ENCODE measurements at places on chromosomes 5 and 9.

DNA sequence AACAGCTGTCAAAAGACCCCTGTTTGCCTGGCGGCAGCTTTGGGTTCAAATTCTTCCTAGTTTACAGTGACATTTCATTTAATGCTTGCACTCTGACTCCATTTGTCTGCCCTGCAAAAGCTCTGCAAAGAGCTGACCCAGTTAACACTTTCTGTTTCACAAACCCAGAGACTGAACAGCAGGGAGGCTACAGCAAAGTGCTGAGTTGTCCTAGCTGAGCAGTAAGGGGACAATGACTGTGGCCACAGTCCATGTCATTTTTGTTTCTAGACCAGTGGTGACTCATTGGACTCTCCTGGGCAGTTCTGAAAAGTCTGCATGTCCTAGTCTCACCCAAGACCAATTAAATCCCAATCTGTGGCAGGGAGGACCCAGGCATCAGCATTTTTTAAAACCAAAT lies 994.8 kb upstream of the WWC1 start:
- DNase-seq = no peak

DNA sequence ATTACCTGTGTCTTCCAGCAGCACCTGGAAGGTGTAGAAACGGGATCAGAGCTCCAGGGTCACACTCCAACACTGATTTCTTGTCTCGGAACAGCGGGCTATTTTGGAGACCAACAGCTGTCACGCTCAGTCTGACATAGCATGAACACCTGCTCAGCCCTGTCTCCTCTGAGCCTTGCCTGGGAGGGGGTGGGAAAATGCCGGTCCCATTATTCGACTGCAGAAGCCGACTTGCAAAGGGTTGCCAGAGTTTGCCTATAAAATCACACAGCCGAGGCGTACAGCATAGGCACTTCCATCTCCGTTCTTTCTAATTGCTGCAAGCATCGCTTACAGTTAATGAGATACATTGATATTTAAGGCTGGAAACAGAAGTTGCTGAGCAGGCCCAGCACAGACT lies 300.8 kb upstream of the MSX2 start:
- no peak for DNase-seq

DNA sequence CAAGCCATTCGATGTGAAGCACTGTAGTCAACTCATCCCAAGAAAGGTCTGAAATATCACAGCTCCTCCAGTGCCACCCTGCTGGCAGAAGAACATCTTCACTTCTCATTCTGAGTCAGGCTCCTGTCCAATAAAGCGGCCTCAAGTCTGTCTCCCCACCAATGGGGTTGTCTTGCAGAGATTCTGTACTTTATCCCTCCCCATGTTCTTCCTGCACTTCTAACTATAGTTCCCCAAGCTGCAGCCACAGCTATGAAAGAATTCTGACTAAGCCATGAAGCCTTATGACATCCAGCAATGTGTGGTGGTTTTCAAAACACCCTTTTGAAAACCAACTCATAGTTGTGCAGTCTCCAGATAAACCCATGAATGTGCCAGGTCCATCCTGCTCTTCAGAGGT lies 6.8 kb downstream of the MACROH2A1 start:
- DNase-seq = no peak

GRCh38 chr5:110909950-110910349 lies 161.6 kb upstream of the TSLP start:
- DNase-seq = no peak

GRCh38 chr5:23343121-23343520 lies 164.3 kb upstream of the PRDM9 start:
- DNase-seq = no peak

GRCh38 chr9:87445646-87446045 lies 52.0 kb upstream of the DAPK1 start:
- DNase-seq = no peak

DNA sequence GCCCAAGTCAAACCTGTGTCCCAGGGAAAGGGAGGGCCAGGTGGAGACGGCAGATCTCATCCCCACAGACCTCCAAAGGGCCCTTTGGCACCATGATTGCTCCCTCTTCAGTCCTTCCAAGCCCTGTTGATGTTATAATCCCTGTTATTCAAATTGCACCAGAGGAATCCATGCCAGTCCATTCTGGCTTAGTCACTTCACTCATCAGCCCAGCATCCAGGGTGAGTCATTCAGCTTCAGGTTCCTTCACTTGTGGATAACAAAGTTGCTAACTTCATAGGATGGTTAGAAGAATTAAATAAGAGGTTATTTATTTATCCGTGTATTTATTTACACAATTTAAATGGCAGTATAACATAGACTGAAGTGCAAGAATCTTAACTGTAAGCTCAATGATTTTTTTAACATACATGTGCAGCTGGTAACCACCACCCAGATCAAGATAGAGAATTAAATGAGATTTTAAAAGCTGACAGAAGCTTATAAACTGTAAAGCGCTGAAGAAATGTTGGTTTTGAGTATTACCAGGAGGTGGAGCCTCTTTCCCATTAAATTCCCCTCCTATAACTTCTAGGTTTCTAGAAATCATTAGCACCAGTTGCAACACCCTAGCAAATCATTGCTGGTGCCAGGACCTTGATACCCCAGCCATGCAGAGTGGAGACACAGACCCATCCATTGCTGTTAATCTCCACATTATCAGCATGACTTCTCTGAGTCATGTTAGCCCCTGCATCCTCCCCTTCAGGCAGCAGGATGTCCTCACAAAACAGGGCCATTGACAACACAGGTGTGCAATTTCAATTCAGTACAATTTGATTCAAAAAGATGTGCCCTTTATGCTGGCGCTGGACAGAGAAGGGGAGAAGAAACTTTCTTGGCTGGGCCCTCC lies 77.4 kb downstream of the SEC61B start:
- no peak for DNase-seq

- DNase-seq = no peak
These were observed 841 bp upstream of the NINJ1 start for GRCh38 chr9:93134740-93135444.

GRCh38 chr5:94908889-94909480 lies 290.5 kb downstream of the SLF1 start:
- DNase-seq = no peak

DNA sequence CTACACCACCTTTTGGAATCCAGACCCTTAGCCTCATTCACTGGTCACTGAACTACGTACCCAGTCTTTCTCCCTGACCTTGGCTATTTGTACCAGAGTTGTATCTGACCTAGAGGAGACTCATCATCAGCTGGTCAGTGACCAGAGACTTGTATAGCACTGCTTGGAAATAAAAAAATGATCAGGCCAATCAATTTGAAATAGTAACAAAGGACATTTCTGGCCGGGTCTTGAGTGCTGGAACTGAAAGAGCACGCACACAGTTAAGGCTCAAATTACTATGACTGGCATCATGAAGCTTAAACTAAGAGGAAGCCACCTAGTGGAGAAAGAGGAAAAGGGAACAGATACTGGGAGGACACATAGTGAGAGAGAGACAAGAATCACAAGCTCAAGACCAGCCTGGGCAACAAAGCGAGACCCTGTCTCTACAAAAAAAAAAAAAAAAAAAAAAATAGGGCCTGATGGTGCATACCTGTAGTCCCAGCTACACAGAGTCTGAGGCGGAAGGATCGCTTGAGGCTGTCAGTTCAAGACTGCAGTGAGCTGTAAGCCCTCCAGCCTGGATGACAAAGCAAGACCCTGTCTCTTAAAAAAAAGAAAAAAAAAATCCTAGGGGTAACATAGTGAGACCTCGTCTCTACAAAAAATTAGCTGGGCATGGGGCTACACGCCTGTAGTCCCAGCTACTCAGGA lies 12.8 kb upstream of the SRP19 start:
- DNase-seq = peak; percentile 49

DNA sequence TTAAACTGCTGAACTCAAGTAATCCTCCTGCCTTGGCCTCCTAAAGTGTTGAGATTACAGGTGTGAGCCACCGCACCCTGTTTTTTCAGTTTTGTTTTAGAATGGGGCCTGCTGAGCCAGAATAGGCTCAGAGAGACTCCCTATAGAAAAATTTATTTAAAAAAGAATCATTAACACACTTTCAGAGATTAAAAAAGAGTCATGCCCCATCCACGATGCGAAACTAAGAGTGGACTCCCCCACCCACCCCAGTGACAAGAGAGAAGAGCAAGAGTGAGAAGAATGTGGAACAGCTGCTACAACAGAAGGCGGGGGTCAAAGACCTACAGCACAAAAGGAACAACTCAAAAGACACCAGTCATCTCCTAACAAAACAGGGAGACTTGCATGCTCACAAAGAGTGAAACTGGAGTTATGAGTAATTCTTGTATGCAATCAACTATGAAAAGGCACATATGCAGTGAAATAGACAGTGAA lies 47.2 kb downstream of the GLDC start:
- no peak for DNase-seq

- no peak for DNase-seq
These were observed 50.4 kb downstream of the NXNL2 start for GRCh38 chr9:88585426-88585825.

GRCh38 chr5:9885164-9885563 lies 255.0 kb upstream of the TAS2R1 start:
- no peak for DNase-seq

- no peak for DNase-seq
These were observed 10.6 kb downstream of the LAMC3 start for GRCh38 chr9:131019388-131020239.

GRCh38 chr5:133371371-133372155 lies 240.8 kb downstream of the FSTL4 start:
- no peak for DNase-seq

DNA sequence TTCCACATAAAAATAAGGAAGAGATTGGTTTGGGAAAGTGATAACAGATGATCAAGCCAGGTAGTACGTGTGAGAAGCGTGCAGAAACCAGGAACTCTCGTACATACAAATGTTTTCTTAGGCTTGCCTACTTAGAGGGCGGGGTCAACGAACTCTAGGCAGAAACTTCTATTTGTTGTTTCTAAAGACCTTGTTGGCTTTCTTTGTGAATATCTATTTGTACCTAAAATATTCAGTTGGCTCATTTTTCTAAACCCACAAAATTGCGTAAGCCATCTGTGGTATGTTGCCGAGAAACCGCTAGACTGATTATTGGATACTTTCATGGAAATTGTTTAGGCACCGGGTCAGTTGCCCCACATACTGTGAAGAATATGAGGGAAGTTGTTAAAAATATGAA lies 458.5 kb downstream of the MAT2B start:
- DNase-seq = no peak

- no peak for DNase-seq
These were observed 20.9 kb upstream of the ASPN start for GRCh38 chr9:92503156-92503555.

- no peak for DNase-seq
These were observed 1457.5 kb upstream of the CDH9 start for GRCh38 chr5:28495876-28496275.

GRCh38 chr5:67506241-67506640 lies 309.6 kb upstream of the CD180 start:
- DNase-seq = no peak

- no peak for DNase-seq
These were observed 167.1 kb upstream of the MVB12B start for GRCh38 chr9:126159430-126160060.

DNA sequence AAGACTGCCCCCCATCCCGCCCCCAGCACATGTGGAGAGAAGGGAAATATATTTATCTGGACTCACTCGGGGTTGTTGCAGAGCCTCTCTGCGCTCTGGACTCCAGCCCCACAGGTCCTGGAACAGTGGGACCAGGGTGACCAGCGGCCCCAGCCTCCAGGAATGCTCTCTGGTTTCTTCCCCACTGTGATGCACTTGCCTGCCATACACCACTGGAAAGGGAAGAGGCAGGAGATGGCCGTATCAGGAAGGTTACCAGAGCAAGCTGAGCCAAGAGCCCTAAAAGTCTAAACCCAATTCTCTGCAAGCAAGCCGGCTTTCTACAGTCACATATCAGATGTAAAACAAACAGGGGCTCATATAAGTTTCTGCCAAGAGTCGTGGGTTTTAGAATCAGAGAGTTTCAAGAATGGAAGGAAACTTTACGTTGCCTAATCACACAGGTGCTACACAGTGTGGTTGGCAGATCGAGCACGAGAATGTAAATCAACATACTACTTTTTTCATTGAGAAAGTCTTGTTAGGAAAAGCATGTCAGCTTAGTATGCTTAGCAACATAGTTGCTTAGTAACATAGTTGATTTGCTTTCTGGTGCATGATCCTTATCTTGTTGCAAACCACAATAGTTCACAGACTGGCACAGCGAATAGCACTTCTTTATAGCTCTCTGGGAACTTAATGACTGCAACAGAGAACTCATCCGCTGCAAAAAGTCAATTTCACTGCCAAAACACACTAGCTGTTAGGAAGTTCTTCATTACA lies 201.2 kb downstream of the TARS1 start:
- DNase-seq = no peak

GRCh38 chr9:90044710-90045151 lies 439.9 kb downstream of the GADD45G start:
- DNase-seq = no peak

DNA sequence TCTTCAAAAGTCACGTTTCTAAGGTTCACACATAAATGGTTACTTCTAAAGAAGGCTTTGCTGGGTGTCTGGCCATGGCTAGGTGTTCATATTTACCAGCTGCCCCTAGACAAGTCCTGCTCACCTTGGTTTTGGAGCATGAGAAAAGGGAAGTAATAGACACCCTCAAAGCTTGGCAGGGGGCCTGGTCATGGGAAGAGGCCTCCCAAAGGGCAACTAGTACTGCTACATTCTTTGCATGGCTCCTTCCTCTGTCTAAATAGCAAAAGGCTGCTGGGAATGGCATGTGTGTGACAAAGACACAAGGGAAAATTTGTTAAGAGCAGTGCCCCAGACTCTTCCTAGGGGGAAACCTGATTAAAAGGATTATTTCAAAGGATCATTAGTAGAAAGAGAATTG lies 93.4 kb downstream of the NRG2 start:
- DNase-seq = no peak

- no peak for DNase-seq
These were observed 32.3 kb downstream of the TGFBR1 start for GRCh38 chr9:99137225-99137624.
